ENCODE measurements at places on chromosomes 6 and 20.

GRCh38 chr6:35510916-35511561 lies 1.7 kb downstream of the TULP1 start:
- DNase-seq, result no peak

- no peak for DNase-seq
Measured at GRCh38 chr20:59939879-59940128, 301 bp downstream of the PPP1R3D start.

- DNase-seq, result no peak
Measured at GRCh38 chr20:59448851-59449444, 148.5 kb downstream of the EDN3 start.

GRCh38 chr6:139531148-139532115 lies 157.0 kb upstream of the CITED2 start:
- no peak for DNase-seq

DNA sequence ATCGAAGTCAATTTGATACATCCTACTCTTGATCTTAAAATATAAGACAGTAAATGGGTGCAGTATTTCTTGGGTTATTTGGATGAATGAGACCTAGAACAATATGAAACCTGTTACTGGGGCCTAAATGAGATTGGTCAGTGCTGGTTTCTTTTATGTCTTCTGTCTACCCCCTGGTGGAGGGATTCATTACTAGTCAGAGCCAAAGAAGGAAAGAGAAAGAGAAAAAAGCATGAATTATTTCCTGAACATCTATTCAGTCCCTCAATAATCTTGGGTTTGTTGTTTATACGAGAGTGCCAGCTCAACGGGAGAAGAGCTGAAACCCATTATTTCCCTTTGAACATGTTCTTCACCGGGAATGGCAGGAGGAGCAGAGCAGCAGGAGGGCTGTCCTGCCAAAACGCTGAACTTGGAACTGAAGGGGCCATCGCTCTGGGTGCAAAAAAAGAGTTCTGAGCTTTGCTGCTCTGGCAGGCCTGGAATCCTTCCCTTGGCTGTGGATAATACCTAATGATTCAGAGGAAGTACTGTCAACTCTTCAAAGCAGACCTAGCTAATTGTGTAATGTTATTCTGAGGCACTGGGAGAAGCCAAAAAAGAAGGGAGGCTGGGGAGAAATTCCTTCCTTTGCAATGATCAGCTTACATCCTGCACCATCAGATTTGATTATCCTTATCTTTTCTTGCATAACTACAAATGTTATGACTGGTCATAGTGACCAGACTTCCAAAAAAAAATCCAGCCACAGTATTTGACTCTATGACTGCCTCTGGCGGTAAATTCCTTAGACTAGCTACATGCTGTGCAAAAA lies 72.0 kb downstream of the BLOC1S5 start:
- no peak for DNase-seq

DNA sequence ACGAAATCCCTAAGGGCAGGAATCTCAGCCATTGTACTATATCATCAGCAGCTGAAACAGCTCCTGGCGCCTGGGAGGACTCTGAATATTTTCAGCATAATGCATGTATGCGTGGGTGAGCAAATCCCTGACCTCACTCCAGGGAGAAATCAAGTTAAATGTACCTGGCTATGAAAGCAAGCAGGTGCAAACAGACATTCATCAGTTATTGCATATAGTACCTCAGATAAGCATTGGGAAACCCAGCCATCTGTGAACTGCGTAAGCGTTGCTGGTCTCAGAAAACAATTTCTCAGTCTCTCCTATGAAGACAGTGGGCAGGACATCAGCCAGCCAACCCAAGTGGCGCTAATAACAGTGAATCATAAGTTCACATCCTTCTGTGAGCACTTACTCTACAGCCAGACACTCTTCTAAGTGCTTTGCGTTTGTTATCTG lies 622.6 kb downstream of the EPM2A start:
- DNase-seq, result no peak

GRCh38 chr20:41436679-41437078 lies 70.1 kb upstream of the EMILIN3 start:
- DNase-seq, result no peak

- no peak for DNase-seq
Measured at GRCh38 chr6:127634178-127634577, 57.2 kb downstream of the C6orf58 start.

GRCh38 chr20:2653556-2654383 lies 1.3 kb downstream of the NOP56 start:
- DNase-seq, result no peak

GRCh38 chr20:58037631-58038030 lies 190.8 kb downstream of the ANKRD60 start:
- DNase-seq, result no peak

GRCh38 chr6:168264593-168265335 lies 54.8 kb downstream of the DACT2 start:
- DNase-seq, result no peak

DNA sequence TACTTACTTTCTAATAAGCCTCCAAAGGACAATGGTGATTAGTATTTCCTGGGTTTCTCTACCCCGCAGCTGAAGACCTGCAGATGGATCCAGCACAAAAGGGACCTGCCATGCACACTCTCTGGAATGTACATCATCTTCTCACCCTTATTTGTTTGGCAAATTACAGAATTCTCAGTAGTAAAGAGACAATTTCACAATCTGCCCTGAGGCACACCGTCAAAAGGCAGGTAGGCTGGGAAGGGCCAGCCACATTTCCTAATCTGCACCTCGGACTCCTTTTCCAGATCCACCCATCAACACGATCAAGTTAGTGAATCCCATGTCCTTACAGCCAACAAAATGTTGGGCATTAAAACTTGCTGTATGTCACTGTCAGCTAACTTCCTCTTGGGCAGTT lies 4.9 kb downstream of the OVOL2 start:
- DNase-seq, result no peak

- no peak for DNase-seq
Measured at GRCh38 chr6:79250107-79250514, 15.6 kb upstream of the HMGN3 start.

GRCh38 chr20:62021793-62022385 lies 43.8 kb downstream of the TAF4 start:
- DNase-seq, result no peak

GRCh38 chr20:10509376-10509775 lies 74.3 kb downstream of the SLX4IP start:
- DNase-seq, result no peak

DNA sequence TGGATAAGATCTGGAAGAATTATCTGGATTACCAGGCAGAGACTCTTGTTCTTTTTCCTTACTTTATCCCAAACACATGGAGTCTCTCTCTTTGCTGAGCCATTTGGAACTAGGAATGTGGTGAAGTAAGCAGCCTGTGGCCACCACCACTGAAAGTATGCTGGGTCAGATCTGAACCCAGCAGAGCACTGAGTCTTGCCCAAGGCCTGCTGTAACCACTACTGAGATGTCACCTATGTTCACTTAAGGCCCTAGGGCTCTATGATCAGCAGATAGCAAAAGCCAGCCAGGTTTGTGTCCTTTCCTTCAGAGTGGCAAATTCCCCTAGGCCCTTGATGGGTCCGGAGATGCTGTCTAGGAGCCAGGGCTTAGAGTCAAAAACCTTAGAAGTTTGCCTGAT lies 103.3 kb upstream of the PLN start:
- DNase-seq, result no peak

- DNase-seq, result no peak
Measured at GRCh38 chr6:166904101-166904746, 52.1 kb downstream of the RNASET2 start.

DNA sequence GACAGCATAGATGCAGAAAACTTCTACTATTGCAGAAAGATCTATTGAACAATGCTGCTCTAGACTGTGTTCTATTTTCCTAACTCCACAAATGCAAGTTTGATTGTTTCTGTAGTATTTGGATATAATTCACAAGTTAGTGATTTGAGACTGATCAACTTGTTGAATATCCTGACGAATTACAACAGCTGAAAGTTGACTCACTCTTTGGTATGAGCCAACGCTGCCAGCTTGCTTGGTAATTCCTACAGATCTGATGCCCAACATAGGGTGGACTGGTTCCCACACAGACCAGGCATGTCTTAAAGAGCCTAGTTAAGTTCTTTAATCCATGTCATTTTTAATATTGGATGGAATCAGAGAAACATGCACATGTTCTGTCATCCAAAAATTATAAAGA lies 231.0 kb upstream of the RAB32 start:
- no peak for DNase-seq

- no peak for DNase-seq
Measured at GRCh38 chr6:133100865-133101264, 140.3 kb upstream of the EYA4 start.

GRCh38 chr6:169979873-169980432 lies 228.5 kb downstream of the ERMARD start:
- no peak for DNase-seq

GRCh38 chr6:149045404-149045803 lies 272.1 kb upstream of the TAB2 start:
- no peak for DNase-seq

DNA sequence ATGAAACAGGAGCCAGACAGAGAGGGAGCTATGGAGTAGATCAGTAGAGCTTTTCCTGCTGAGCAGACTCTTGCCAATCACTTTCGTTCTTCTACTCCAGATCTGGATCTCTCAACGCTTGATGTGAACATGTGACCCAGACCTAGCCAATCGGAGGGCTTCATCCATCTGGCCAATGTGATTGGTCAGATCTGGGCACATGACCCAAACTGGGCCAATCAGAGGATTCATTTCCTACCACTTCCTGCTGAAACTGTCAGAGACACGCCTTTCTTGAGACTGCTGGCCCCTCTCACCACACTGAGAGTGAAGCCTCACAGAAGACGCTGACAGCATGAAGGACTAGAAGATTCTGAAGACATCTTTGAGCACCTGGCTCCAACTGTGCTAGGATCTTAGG lies 44.2 kb upstream of the ZMYND8 start:
- no peak for DNase-seq

- DNase-seq, result no peak
Measured at GRCh38 chr20:55974491-55975202, 30.7 kb downstream of the CBLN4 start.

- no peak for DNase-seq
Measured at GRCh38 chr6:16944596-16944995, 157.3 kb upstream of the STMND1 start.

DNA sequence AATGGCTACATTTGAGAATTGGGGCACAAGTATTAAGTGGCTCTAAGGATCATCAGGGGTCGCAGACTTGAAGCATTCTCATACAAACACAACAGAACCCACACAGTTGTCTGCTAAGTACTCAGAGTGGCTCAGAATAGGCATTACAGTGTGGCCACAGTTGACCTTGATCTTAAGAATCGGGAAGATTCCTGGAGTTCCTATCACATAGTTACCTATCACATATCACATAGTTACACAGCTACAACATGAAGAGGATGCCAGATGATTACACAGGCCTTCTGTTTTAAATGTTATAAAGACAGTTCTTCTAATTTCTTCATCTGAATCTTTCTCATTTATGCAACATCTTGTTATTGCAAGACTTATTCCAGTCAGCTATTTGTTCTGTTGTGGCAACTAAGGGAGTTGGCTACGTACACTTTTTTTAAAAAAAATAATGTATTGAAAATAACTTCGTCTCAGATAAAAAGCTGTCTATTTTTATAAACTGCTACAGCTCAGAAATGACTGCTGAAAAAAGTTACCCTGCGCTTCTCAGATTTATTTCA lies 129.0 kb downstream of the REV3L start:
- no peak for DNase-seq

GRCh38 chr6:128807577-128807976 lies 75.4 kb upstream of the LAMA2 start:
- no peak for DNase-seq

DNA sequence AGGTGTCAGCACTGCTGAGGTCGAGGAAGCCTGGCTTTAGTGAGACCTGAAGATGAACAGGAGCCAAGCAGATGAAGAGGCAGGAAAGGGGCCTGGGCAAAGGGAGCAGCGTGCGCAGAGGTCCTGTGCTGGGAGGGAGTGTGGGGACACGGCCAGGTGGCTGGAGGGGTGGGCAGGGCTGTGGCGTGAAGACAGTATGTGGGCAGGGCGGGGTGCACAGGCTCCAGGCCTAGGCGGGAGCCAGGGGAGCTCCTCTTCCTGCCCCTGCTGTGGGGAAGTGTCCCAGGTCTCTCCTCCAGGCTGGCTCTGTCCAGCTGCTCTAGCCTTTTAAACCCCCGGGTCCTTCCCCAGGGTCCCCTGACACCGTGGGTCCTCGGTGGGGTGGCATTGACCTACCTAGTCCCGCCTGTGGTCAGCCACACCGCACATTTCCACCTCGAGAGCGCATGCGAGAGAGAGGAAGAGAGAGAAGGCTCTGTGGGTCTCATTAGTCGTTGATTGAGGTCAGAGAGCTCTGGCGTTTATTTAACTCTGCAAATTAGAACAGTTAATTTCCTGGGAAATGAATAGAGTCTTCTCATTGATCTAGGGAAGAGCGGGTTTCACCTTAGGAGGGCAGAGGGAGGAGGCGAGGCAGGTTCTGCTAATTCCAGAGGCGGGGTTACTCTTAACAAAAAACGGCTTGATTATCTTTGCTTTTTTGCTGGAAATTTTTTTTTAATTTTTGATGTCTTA lies 68.8 kb downstream of the CDH4 start:
- DNase-seq, result no peak

DNA sequence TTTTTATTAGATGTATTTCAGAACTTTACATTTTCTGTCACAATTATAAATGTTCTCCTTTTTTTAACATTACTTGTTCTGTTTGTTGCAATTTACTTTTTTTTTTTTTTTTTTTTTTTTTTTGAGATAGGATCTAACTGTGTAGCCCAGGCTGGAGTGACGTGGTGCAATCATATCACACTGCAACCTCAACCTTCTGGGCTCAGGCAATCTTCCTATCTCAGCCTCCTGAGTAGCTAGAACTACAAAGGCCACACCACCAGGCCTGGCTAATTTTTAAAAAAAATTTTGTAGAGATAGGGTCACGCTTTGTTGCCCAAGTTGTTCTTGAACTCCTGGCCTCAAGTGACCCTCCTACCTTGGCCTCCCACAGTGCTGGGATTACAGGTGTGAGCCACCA lies 15.1 kb upstream of the MBOAT1 start:
- DNase-seq, result no peak

GRCh38 chr6:15359335-15359862 lies 113.5 kb downstream of the JARID2 start:
- no peak for DNase-seq

GRCh38 chr6:47844881-47845280 lies 63.0 kb downstream of the OPN5 start:
- no peak for DNase-seq

GRCh38 chr6:10613077-10613476 lies 81.3 kb downstream of the C6orf52 start:
- DNase-seq, result no peak

DNA sequence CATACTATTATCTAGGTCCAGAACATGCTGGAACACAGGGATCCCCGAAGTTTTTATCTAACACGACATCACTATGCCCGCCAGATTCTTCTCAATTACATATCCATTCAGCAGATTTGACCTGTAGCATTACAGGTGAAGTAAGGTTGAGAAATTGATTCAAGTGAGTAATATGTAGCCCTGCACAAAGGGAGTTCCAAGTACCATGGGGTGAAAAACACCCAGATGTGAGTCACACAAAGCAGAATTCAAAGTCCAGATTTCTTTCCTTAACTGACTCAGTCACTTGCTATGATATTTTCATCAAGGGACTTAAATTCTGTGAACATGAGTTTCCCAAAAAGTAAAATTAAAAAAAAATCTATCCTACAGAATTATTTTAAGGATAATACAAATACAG lies 655.4 kb upstream of the PTCHD4 start:
- no peak for DNase-seq
